Aorta (tissue), 5 donors: ENCODE measurements at places on chromosomes 11 and 22. TPM values are rescaled to one million over a fixed set of nuclear protein-coding genes. Genes with fewer than 3 reads are reported as not detected.

Gene PRR33
- total RNA-seq: not detected

Gene CHRDL2
- total RNA-seq: 14.5 TPM

Gene UBQLN3
- total RNA-seq: 0.71 TPM

Gene TRIM49
- not detected for total RNA-seq

Gene ATL3
- total RNA-seq: 147 TPM

Gene PKDREJ
- 0.15 TPM for total RNA-seq

Gene PATE4
- total RNA-seq: not detected

Gene OR6T1
- not detected for total RNA-seq

Gene VSTM5
- 0.36 TPM for total RNA-seq

Gene CDON
- 50.3 TPM for total RNA-seq

Gene PTPN5
- total RNA-seq: 1.5 TPM

Gene MPST
- total RNA-seq: 38.6 TPM

Gene APOBEC3A
- total RNA-seq: 1.4 TPM

- no peak for DNase-seq
Observed at GRCh38 chr22:48690583-48691317, 1136.9 kb downstream of the BRD1 start.

- DNase-seq: no peak
Observed at GRCh38 chr11:120941000-120941399, 82.9 kb upstream of the TBCEL start.

DNA sequence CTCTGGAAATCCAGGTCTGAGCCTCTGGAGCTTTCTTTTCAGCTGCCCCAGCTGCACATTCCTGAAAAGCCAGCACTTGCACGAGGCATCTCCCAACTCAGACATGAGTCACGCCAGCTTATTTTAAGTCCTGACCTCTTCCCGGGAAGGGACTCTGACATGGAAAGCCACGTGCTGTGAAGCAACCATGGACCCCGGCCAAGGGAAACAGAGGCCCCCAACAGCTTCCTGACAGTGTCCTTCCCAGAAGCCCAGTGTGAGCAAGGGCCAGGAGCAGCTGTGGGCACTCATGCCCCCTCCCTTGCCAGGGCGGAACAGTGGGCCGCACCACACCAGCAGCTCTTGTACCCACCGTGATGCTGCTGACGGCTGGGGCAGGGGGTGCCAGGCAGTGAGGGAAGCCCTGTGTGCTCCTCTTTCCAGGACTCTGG lies 118.8 kb upstream of the CADM1 start:
- DNase-seq: peak; percentile 91

DNA sequence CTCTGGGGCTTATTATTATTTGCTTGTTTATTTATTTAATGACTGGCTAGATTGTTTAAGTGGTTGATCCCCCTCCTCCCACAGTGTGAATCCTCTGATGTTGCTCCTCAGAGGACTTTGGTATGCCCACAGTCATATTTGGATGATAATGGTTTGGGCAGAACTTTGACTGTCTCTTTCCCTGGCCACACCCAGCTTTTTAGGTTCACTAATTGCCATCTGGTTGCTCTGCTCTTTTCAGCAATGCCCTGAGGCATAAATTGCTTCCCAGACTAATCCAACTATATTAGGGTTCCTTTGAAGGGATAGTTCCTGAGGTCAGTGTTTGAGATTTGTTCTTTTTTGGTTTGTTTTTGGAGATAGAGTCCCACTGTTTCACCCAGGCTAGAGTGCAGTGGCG lies 99.3 kb upstream of the RRM1 start:
- DNase-seq: no peak

DNA sequence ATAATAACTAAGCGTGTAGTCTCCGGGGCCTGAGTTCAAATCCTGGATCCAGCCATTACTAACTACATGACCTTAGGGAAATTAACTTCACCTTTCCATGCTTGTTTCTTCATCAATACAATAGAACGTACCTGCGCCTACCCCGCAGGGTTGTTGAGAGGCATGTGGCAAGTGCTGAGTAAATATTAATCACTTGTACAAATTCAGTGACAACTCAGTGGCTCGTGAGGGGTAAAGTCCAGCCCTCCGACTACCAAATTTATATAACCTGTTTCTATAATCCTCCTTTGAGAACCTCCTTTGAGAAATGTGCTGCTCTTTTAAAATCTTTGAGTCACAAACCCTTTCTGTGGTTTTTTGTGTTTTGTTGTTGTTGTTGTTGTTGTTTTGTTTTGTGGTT lies 49.8 kb downstream of the FEZ1 start:
- DNase-seq: no peak

- no peak for DNase-seq
Observed at GRCh38 chr11:8008212-8008611, 21.1 kb downstream of the EIF3F start.

DNA sequence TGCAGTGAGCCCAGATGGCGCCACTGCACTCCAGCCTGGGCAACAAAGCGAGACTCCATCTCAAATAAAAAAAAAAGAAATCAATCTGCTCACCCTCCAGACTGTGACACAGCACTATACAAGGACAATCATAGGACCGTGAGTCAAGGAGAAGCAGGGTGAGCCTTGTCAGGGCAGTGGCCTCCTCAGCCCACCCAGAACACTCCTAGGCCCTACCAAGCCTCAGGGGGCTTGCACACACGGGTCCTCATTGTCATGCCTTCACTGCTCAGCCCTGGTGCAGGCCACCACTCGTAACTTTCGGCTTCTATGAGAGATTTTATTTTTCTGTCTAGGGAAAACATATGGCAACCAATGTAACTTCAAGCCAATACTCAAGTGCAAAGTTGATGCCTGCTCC lies 35.8 kb downstream of the DGCR2 start:
- no peak for DNase-seq

DNA sequence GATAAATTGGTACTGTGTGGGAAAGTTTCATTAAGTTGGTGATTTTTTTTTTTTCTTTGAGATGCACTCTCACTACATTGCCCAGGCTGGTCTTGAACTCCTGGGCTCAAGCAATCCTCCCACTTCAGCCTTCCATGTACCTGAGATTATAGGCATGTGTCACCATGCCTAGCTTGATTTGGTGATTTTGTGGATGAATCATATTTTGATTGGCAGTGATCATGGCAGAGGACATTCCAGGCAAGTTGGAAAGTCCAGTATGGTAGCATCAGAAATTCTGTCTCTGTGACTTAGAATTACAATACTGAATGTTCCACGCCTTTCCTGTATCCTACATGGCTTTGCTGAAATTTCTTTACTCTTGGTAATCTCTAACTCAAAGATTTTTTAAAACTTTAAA lies 49.4 kb downstream of the HORMAD2 start:
- DNase-seq: no peak

DNA sequence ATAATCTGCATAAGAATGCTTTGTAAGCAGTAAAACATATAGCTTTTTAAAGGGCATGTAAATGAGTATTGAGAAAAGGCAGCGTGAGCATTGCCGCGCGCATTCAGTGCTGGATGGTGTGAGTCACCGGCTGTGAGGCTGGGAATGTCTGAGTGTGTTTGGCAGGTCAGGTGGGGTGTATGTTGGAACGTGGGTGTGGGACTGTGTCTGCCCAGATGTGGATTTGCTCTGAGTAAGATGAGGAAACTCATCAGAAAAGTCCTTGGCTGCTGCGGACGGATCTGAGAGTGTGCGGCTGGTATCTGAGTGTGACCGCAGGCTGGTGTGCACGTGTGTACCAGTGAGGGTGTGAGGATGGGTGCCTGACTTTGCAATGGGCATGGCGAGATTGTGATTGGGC lies 66.2 kb upstream of the NECTIN1 start:
- DNase-seq: peak; percentile 32

- peak; percentile 100 for DNase-seq
Observed at GRCh38 chr11:3797329-3798090, at the start of gene NUP98. Gene NUP98 (minus strand): TSS chr11:3797554. CDS start chr11:3782117, 15,437 bp downstream.

- no peak for DNase-seq
Observed at GRCh38 chr22:30863081-30863833, 105.3 kb downstream of the MORC2 start.

DNA sequence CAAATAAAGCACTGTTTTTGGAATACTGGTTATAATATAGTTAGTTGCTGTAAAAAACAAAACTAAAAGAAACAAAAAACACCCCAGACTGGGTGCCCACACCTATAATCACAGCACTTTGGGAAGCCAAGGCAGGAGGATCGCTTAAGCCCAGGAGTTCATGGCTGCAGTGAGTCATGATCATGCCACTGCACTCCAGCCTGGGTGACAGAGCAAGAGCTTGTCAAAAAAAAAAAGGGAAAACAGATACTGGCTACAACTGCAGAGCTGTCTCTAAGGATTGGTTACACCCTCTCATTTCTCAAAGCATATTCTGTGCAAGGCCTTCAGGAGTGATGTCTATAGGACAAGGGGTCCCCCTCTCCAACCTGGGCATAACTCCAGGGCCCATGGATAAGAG lies 14.6 kb upstream of the STK33 start:
- DNase-seq: no peak

DNA sequence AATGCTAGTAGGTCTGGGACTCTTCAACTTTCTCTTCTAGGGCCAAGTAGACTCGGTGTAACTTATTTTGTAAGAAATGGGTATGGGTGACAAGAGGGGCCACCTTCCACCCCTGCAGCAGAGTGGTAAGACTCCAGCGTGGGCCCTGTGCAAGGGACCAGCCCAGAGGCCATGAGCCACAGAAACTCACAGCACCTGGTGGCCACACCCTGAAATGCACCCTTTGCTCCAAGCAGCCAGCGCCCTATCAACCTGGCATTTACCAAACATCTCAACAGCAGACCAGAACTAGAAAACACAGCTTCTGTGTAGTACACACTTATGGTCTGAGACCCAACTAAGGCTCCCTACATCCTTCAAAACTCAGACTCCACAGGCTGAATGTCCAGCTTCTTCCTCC lies 5.7 kb downstream of the CDCA5 start:
- DNase-seq: no peak

GRCh38 chr11:34599406-34599945 lies 21.4 kb upstream of the EHF start:
- no peak for DNase-seq

DNA sequence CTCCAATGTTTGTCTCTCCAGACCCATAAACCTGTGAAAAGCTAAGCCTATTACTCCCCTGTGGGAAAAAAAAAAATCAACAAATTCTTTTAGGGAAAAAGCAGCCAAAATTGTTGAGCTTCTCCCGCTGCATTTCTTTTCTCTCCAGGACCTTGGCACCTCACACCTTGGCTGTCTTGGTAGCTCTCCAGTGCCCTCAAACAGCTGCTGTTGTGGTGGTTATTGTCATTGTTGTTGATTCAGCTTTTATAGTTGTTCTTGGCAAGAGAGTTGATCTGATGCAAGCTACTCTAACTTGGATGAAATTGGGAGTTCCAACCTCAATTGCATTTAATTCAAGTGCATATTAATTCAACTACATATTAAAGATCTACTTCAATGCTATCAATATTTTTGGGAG lies 516.9 kb upstream of the LARGE1 start:
- no peak for DNase-seq

GRCh38 chr11:126231725-126232459 lies 20.3 kb downstream of the FAM118B start:
- DNase-seq: no peak

DNA sequence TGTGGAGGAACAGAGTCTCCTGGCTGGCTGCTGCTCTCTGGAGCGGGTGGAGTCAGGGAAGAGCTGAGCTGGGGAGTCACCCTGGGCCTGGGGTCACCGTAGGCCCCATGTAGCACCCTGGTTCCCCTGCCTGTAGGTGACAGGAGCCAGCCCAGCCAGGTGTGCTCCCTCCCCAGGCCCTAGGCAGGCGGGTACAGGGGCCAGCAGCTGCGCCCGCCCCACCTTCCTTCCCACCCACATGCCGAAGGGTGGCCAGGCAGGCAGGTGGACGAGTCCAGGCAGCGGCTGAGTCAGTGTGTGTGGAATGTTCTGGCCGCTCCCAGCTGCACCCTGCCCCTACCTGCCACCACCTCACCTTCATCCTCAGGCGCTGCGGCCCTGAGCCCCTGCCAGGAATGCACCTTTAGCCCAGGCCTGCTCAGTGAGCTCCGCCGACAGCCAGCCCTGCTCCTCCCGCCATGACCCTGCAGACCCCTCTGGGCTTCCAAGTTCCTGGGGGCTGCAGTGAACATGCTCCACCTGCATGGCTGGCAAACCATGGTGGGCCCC lies 654 bp upstream of the SYT8 start:
- no peak for DNase-seq

- no peak for DNase-seq
Observed at GRCh38 chr11:36214480-36214879, 74.7 kb downstream of the COMMD9 start.

GRCh38 chr11:117583063-117583801 lies 213.8 kb downstream of the DSCAML1 start:
- peak; percentile 42 for DNase-seq

- DNase-seq: no peak
Observed at GRCh38 chr11:8097062-8097461, 16.1 kb downstream of the TUB start.

- DNase-seq: no peak
Observed at GRCh38 chr11:34613552-34614056, 7.3 kb upstream of the EHF start.

DNA sequence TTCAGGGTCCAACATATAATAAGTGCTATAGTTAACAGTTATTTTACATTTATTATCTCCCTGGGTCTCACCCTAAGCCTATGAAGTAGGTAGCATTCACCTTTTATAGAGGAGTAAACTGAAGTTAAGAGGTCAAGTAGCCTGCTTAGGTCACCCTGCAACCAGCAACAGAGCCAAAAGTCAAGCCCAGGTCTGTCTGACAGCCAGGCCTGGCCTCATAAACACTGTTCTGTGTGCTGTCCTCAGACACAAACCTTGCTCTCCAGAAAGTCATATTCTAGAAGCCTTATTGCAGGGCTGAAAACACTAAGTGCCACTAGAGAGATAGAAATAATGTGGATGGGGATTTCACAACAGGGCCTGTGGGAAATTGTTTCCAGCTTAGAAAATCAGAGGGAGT lies 59.3 kb downstream of the BDNF start:
- DNase-seq: no peak

- DNase-seq: no peak
Observed at GRCh38 chr11:36583667-36584066, 10.6 kb upstream of the IFTAP start.
